Daoy (cell line): ENCODE measurements at places on chromosomes 1 and 21.

DNA sequence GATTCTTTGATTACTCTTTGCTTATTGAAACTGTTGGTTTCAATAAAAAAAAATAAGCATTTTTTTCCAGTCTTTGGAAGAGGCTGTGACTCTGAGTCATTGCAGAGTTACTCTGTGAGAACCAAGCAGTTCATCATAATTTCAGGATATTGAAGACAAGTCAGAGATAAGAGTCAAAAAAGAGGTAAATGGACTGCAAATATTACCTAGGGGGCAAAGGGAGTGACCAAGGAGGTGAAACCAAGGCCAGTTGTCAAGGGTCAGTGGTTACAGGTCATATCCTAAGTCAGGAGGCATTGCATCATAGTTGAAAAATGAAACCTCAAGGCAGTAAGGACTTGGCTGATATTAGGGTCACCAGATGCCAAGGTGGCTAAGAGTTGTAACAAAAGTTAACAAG lies 597.1 kb upstream of the USP24 start:
- no peak for DNase-seq

GRCh38 chr1:234827656-234828055 lies 217.7 kb upstream of the IRF2BP2 start:
- no peak for DNase-seq

GRCh38 chr1:109112056-109112651 lies 1.8 kb upstream of the ELAPOR1 start:
- DNase-seq = peak; percentile 29

- no peak for DNase-seq
Measured at GRCh38 chr1:26820784-26821269, 5.7 kb upstream of the ZDHHC18 start.
